ENCODE measurements at places on chromosomes 2 and 18.
A peak's percentile ranks its signal among the peaks of the same experiment; 100 is the strongest.

GRCh38 chr2:64945973-64946768 lies 43.0 kb upstream of the SLC1A4 start:
- DNase-seq: peak; percentile 71

DNA sequence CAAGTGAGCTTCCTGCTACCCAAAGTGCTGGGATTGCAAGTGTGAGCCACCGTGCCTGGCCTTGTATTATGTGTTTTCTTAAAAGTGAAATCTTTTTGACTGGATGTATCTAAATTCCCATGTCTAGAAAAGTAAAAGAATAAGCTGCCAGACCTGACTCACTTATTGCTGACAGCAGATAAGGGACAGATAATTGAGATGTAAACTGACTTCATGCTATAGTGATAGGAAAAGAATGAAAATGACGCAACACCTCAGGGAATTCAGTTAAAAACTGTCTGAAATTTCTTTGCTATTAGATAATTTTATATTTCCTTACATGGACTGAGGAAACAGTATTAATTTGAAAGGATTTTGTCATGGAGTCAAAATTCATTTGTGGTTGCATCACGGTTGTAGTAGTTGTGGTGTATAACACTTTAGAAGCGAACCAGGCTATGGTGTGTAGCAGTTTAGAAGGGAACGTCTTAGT lies 19.4 kb downstream of the TTC27 start:
- DNase-seq: no peak

DNA sequence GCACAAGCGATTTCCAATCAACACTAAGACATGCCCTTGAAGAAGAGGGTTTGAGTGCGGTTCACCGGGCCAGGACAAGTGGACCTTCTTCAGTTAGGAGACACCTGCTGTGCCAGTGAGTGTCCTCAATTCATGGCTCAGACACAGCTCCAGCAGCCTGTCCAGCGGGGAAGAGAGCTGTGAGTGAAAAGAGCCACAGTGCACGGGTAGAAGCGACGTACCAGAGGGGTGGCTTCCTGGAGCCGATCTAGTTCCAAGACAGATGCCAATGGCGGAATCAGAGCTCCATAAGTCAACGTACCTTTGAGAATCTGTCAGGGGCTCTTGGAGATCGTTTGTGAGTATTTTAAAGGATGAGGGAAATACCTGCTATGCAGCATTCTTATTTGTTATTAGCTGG lies 119.9 kb upstream of the SALL3 start:
- no peak for DNase-seq

GRCh38 chr2:38945372-38945771 lies 55.7 kb downstream of the ARHGEF33 start:
- no peak for DNase-seq

DNA sequence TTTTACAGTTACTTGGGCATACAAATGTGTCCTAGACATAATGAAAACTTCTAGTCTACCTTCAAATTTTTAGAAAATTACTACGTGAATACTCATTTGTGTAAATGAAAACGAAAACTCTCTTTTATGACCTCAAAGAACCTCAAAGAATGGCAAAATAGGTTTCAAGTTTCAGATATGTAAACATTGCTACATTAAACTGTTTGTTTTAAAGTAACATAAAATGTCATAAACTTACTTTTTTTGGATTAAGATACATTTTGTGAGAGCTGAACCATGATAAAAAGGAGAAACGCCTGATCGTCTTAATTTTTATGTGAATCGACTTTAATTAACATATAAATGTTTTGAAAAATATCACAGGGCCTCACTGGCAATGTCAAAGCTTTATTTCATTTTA lies 91.4 kb downstream of the PPP1R1C start:
- no peak for DNase-seq

- DNase-seq: no peak
Measured at GRCh38 chr2:164186591-164186990, 434.7 kb downstream of the GRB14 start.

DNA sequence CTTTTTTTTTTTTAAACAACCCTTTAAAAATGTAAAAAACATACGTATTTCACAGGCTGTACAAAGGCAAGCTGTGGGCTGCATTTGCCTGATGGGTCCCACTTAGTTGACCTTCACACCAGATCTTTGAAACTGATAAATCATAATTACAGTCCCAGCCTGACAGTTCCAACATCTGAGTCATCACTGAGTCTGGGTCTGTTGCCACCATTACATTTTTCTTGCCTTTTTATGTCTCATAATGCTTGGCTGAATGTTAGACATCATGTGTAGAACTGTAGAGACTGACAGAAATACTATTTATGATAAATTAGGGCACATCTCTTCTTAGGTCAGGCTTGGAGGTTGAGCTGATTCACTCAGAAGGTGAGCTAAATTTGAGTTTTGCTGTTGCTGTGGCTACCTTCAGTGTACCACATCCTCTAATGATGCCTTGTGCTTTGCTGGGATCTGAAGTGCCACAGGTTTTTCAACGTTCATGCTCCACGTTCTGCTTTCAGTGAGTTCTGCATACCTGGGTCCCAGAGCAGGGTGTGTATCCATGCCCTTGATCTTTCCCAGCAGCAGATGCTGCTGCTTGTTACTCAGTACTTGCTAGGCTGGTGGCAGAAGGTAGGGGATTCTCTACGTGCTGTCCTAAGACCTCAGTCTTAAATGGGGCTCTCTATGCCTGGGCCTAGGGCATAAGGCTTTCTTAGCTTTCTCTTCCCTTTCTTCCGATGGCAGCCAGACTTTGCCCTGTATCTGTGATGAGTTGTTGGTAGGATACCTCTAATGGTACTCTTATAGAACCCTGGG lies 160.6 kb upstream of the SMAD7 start:
- DNase-seq: no peak

GRCh38 chr18:11689669-11690565 lies 853 bp downstream of the GNAL start:
- no peak for DNase-seq

GRCh38 chr2:208013285-208014178 lies 11.8 kb downstream of the PLEKHM3 start:
- no peak for DNase-seq

DNA sequence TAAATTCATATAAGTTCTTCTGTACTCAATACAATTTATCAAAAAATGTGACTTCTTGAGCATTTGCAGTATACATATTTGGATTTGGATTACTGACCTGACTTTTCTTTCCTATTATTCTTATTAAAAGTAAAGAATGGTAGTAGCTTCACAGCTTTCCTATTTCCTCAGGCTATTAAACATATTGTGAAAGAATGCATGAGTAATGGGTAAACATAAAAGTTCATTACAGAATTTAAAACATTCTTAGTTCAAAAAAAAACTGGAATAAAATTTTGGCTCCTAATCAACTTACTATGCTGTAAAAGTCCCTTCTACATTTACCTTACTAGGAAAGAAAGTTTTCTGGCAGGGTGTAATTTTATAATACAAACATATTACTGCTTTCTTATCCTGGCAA lies 27.3 kb upstream of the C2orf66 start:
- no peak for DNase-seq

DNA sequence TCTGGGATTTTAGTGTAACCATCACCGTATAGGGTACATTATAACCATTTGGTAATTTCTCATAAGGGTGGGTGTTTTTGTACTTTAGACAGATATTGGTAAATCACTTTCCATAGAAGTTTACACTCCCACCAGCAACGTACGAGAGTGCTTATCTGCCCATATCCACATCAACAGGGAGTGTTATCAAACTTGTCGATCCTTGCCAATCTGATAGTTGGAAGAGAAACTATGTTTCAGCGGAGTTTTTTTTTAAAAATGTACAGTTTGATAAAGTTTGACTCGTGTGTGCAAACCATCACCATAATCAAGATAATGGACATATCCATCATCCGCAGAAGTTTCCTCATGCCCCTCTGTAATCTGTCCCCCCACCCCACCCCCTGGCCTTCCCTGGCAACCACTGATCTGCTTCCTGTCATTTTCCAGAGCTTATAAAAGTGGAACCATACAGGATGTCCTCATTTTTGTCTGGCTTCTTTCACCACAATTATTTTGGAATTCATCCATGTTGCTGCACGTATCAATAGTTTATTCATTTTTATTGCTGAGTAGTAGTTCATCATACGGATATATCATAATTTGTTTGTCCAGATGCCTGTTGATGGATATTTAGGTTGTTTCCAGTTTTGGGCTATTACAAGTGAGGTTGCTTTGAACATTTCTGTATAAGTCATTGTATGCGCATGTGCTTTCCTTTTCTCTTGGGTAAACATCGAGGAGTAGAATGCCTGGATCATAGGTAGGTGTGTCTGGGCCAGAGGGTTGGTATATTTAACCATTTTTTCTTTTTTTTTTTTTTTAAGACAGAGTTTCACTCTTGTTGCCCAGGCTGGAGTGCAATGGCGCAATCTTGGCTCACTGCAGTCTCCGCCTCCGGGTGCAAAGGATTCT lies 18.6 kb downstream of the GLI2 start:
- no peak for DNase-seq

DNA sequence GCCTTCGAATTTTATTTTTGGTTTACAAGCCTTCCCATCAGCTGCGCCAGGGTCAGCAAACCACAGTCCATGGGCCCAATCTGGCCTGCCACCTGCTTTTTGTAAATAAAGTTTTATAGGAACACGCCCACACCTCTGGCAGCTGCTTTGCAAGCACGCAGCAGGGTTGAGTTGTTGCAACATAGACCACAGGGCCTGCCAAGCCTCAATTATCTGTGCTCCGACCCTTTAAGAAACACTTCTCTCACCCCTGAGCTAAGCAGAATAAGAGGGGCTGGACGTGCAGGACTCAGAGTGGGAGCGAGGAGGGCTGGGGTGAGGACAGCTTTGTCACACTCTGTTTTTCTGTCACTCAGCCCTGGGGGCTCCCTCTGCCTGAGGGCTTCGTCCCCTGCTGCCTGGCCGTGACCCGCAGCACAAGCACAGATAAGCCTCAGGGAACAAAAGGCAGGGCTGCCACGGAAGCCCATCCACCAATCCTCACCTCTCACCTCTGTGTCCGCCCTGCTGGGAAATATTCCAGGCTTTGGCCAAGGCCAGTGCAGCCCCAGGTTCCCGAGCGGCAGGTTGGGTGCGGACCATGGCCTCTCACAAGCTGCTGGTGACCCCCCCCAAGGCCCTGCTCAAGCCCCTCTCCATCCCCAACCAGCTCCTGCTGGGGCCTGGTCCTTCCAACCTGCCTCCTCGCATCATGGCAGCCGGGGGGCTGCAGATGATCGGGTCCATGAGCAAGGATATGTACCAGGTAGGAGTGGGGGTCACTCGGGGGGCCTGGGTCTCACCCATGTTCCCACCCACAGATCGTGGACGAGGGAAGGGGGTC lies at the start of gene AGXT:
TSS of gene AGXT (plus strand) at position 539 of the 823 bp plus-strand sequence. CDS start at position 581, 42 bp downstream.
- DNase-seq: no peak

GRCh38 chr2:29202819-29203495 lies 87.7 kb downstream of the CLIP4 start:
- DNase-seq: no peak

- peak; percentile 19 for DNase-seq
Measured at GRCh38 chr2:64913357-64913869, 75.8 kb upstream of the SLC1A4 start.

- DNase-seq: no peak
Measured at GRCh38 chr18:31424383-31424988, 23.1 kb upstream of the DSG3 start.

DNA sequence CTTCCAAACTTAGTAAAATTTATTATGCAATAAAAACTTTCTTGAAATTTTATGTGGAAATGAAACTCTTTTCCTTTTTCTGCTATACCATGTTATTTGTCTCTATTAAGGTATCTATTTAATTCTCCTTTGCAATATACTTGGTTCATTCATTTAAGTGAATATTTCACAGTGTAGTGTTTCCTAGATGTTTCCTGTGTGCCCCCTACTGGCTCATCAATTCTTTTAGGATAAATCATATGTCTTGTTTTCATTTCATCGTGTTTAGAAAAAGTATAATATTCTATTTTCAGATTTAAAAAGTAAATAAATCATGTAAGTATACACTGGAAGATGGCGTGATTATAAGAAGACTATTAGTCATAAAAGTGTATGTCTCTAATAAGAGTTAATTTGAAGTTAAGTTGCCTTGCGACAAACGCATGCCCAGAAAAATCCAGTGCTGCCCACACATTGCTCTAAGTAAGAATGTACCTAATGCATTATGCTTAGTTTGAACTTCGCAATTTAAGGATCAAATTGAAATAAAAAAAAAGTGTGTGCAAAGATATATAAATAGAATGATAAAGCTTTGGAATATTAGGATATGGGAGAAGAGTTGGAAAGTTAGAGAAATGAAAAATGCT lies 525.4 kb downstream of the KCNJ3 start:
- no peak for DNase-seq

DNA sequence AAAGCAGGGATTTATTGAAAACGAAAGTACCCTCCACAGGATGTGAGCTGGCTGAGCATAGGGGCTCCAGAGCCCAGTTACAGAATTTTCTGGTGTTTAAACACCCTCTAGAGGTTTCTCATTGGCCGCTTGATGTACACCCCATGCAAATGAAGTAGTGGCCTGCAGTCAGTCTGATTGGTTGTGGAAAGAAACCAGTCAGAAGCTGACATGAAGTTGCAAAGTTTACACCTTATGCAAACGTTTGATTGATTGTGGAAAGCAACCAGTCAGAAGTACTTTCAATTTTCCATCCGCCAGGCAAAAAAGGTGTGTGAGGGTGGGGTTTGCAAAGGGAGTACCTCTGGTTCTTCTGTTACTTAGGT lies 62.3 kb downstream of the VWA3B start:
- no peak for DNase-seq

- DNase-seq: no peak
Measured at GRCh38 chr2:106115250-106115649, 78.9 kb downstream of the UXS1 start.

All from CD4-positive, alpha-beta T cell treated with Interleukin-4 for 1 hour (primary cell).